ENCODE measurements at places on chromosomes 7 and 10. TPM values are rescaled to one million over a fixed set of nuclear protein-coding genes. Genes with fewer than 3 reads are reported as not detected.

Gene SEMA3D
- total RNA-seq = not detected

DNA sequence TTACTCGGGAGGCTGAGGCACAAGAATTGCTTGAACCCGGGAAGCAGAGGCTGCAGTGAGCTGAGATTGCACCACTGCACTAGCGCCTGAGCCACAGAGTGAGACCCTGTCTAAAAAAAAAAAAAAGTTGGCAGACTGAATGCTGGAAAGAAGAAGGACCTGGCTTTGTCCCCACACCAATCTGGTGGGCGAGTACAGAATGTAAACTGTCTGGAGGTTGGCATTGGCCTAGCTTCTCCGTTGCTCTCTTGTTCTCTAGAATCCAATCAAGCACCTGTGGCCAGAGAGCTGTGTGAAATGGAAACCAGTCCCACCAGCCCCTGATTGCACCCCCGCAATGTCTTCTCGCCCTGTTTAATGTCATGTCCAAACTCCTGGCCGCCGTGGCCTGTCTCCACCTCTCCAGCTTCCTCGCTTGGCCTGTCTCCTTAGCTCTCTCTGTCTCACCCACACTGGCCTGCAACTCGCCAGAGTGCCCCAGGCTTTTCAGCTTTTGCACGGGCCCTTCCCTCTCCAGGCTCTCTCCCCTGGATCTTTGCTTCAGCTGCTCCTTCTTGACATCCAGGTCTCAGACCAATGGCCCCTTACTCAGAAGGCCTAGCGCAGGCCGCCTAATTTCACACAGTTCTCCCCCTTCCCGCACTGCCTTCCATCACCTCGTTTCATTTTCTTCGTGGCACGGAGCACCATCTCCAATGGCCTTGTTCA, 670 bp upstream of the AGK start:
- H3K27me3 ChIP-seq = no peaks in the 10 kb centered on the region
- peak overlapping the region; percentile 80 for H3K4me3 ChIP-seq
- peak overlapping the region; percentile 77 for H3K27ac ChIP-seq
- H3K4me1 ChIP-seq = peaks cover 33% of the 10 kb centered on the region

DNA sequence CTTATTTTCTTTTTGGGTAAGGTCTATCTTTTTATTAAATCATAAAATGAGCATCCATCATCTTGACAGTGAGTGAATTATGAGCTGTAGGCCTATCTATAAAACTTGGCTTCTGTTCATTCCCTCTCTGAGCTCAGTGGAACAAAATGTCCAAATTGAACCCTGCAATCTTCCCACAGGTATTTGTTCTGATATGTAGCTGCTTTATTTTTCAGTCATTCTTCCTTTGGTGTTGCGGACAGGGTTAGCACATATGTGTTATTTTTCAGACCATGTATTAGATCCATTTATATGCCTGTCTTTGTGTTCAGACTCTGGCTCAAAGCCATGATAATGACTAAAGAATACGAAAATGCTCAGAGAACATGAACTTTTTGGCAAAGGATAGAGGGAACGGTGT, 201.6 kb upstream of the KIAA1217 start:
- DNase-seq = no peak
- no peak overlapping the region for H3K4me3 ChIP-seq
- H3K4me1 ChIP-seq = no peaks in the 10 kb centered on the region
- no peaks in the 10 kb centered on the region for H3K36me3 ChIP-seq
- H3K27ac ChIP-seq = no peak overlapping the region
- H3K27me3 ChIP-seq = no peaks in the 10 kb centered on the region

GRCh38 chr7:135193615-135194081, 17.7 kb downstream of the WDR91 start:
- no peaks in the 10 kb centered on the region for H3K4me1 ChIP-seq
- H3K36me3 ChIP-seq = peaks cover 11% of the 10 kb centered on the region
- peak; percentile 33 for DNase-seq
- H3K27me3 ChIP-seq = no peaks in the 10 kb centered on the region

- no peak for DNase-seq
- H3K27me3 ChIP-seq = no peaks in the 10 kb centered on the region
- no peaks in the 10 kb centered on the region for H3K4me1 ChIP-seq
Measured at GRCh38 chr7:20475756-20476155, 139.7 kb upstream of the ABCB5 start.

DNA sequence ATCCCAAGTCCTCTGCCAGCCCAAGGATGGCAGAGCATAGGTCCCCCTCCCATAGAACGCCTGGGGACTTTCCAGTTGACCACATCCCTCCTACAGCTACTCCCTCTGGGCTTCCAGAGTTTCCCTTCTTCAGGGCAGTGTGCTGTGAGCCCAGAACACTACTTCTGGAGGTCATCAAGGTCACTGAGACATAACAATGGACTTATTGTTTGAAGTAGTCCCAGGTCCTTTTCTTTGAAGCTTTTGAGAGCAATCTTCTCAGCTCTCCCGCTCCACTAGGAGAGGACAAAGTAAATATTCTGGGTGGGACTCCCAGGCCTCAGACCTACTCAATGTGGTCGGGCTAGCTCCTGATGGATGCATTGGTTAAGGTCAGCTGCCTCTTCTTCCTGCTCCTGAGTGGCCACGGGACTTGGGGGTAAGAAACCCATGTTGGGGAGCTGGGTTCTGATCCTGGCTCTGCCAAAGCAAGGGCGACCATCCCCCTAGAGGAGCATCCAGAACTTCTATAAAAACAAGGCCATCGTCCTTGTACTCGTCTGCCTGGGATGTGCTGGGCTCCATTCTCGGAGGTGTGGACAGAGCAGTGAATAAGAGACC, 83.5 kb upstream of the DDC start:
- no peaks in the 10 kb centered on the region for H3K36me3 ChIP-seq
- H3K4me1 ChIP-seq = peaks cover 17% of the 10 kb centered on the region
- H3K4me3 ChIP-seq = no peak overlapping the region
- peaks cover 6% of the 10 kb centered on the region for H3K27me3 ChIP-seq
- no peak overlapping the region for H3K27ac ChIP-seq
- no peak for DNase-seq

DNA sequence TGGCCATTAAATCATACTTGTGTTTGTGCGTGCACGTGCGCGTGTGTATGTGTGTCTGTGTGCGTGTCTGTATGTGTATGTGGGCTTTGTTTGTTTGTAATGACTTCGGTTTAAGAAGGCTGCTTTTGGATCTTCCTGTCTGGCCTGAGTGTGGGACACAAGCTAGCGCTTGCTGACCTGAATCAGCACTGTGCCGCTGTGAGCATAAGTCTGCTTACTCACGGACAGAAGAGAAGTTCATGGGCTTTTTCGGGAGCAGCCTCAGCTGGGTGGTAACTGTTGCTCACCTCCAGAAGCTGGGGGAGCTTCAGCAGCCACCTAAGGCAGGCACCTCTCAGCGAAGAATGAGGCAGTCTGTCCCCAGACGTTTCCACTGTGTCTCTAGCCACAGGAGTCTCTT, 56.1 kb upstream of the TRUB1 start:
- H3K27me3 ChIP-seq = peaks cover 17% of the 10 kb centered on the region
- no peak for DNase-seq
- peaks cover 13% of the 10 kb centered on the region for H3K4me1 ChIP-seq
- H3K27ac ChIP-seq = no peak overlapping the region
